Naive thymus-derived CD8-positive, alpha-beta T cell (primary cell): ENCODE measurements at places on chromosomes 5 and 9.

- DNase-seq, result peak; percentile 58
These were observed 7.1 kb downstream of the STK10 start for GRCh38 chr5:172180936-172181335.

DNA sequence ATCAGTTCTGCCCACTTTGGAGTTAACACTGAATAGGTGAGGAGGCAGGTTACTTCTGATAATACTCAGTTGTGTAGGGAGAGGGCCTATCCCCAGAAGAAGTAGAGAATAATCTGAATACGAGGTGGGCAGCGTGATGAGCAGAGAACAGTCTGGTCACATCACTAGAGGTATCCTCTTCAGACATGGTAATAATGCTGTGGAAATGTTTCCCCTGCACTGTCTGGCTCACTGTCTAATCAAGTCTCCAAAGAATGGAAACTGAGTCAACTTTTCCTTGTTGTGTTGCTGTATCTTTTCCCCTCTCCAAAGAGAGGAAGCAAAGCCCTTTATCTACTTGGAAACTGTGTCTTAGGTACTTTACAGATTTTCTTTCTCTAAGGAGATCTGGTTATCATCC, 110.9 kb upstream of the ANKRD55 start:
- no peak for DNase-seq

DNA sequence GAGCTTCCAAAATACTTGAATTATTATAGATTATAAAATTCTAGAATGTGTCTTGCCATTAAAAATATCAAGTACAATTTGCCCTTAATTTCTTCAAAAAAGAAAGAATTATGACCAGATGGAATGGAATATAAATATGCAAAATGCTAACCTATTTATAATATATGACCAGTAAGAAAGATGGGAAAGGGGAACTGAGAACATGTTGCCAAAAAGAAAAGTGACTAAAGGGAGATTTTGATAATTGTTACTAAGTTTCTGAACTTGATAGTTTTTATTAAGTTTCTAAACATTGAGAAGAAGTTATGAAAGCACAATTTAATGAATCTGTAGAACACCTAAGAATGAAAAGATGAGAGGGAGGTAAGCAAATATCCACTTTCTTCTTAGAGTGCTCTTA, 188.4 kb upstream of the NR4A3 start:
- DNase-seq, result no peak

- no peak for DNase-seq
These were observed 528.7 kb upstream of the ZNF608 start for GRCh38 chr5:125274938-125275724.

- DNase-seq, result no peak
These were observed 392.8 kb upstream of the DAP start for GRCh38 chr5:11153670-11154382.

DNA sequence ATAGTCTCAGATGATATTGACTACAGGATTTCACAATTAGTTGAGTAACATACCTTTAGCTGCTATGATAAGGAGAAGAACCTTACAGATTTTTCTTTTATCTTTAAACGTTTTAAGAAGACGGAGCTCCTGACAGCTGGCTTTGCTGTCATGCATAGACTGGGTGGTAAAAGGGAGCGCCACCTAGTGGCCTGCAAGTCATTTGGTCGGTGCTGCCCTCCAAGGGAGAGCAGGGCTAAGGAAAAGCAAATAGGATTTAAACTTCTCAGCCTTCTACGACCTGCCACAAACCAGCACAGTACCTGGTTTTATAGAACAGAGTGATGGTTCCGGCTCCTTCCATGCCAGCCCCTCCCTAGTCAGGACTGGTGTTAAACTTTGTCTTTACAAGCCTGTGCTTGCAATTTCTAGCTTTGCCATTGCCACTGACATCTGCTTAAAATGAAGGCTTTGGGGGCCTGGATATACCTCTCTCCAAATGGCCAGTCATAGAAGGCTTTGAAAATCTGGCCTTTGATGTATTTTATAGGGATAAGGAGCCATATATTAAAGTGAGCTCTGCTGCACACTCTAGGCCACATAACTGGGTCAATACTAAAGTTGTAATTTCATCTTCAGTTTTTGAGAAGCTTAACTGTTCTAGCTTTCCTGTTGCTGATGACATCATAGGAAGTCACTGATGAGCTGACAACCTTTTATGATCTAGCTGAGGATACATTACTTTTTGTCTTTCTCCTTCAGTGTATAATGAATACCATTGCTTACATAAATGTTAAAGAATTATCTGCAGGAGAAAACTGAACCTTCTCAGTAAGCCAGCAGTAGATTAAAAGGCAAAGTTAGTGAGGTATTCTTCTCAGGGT, 31.1 kb upstream of the ADAMTSL1 start:
- peak; percentile 16 for DNase-seq

GRCh38 chr9:14221558-14221957, 92.4 kb downstream of the NFIB start:
- DNase-seq, result no peak

- no peak for DNase-seq
These were observed 22.2 kb downstream of the ERAP1 start for GRCh38 chr5:96785326-96786109.

- DNase-seq, result no peak
These were observed 6.2 kb upstream of the DNAJC18 start for GRCh38 chr5:139445325-139446170.
